ENCODE measurements at places on chromosomes 4 and X.

DNA sequence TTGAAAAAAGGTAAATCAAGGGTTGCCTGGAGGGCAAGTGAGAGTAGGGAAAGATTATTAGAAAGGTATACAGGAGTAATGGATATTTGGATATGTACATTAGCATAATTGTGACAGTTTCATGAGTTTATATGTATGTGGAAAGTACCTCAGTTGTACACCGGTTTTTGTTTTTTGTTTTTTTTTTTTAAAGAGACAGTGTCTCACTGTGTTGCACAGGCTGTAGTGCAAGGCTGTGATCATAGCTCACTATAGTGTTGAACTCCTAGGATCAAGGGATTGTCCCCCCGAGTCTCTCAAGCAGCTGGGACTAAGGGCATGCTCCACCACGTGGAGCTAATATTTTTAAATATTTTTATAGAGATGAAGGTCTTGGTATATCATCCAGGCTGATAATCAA, 15.3 kb upstream of the HPGD start:
- DNase-seq, result no peak

GRCh38 chr4:117817301-117817700, 217.0 kb upstream of the NDST3 start:
- DNase-seq, result no peak

- DNase-seq, result no peak
Measured at GRCh38 chr4:144376866-144377265, 236.3 kb upstream of the GYPA start.

DNA sequence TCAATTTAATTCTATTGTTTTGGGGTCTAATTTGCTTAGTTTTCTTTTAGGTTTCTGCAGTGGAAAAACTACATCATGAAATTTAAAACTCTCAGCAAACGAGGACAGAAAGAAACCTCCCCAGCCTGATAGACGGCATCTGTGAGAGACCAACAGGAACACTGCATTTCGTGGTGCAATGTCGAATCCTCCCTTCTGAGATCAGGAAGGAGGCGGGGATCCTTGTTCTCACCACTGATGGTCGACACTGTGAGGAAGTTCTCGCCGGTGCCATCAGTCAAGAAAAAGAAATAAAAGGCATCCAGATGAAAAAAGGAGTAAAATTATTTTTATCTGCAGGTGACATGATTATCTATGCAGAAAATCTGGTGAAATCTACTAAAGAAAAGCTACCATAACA, 16.5 kb downstream of the GAK start:
- no peak for DNase-seq

DNA sequence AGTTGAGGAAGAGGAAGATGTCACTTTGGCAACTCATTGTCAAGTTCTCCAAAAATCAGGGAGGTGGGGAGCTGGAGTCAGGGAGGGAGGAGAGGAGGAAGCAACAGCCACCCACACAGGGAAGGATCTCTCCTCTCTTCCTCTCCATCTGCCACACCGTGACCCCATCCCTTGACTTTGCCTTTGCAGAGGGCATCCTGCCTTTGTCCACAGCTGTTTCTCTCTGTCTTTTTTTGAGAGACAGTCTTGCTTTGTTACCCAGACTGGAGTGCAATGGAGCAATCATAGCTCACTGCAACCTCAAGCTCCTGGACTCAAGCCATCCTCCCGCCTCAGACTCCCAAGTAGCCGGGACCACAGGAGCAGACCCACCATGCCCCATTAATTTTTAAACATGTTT, 276.0 kb downstream of the SHOX start:
- DNase-seq, result no peak

DNA sequence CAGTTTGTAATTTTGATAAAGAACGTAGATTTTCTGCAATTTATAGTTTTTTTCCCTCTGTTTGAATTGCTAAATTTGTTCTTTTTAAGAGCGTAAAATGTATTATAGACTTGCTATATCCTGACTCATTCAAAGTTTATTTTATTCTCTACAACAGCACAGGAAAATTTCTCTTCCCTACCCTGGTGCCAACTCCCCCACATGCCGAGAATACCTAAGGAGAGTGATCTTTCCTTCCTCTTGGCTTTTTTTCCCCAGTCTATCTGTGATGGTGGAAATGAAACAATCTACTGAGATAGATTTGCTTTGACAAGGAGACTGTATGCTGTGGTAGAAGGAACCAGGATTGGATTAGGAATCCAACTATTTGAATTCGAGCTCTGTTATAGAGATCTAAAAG, 271.6 kb downstream of the TLL1 start:
- DNase-seq, result no peak

GRCh38 chrX:53571494-53571893, 115.0 kb downstream of the HUWE1 start:
- DNase-seq, result no peak

DNA sequence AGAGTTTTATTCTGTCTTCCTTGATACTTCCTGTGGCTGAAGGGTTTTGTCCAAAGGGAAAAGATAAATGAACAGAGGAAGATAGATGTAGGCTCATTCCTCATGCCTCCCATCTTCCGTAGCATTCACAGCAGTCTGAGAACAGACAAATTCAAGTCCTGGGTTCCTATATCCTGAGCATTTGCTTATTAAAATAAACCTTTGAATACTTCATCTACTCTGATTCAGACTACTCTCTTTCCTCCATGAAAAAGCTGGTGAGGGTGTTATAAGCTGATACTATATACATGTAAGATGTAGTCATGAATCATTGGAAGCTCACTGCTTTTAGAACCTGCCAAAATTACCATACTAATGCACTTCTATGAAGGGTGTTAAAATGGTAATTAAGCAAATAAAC, 61.2 kb downstream of the GAB1 start:
- no peak for DNase-seq
